ENCODE measurements at places on chromosomes 7 and 10.

DNA sequence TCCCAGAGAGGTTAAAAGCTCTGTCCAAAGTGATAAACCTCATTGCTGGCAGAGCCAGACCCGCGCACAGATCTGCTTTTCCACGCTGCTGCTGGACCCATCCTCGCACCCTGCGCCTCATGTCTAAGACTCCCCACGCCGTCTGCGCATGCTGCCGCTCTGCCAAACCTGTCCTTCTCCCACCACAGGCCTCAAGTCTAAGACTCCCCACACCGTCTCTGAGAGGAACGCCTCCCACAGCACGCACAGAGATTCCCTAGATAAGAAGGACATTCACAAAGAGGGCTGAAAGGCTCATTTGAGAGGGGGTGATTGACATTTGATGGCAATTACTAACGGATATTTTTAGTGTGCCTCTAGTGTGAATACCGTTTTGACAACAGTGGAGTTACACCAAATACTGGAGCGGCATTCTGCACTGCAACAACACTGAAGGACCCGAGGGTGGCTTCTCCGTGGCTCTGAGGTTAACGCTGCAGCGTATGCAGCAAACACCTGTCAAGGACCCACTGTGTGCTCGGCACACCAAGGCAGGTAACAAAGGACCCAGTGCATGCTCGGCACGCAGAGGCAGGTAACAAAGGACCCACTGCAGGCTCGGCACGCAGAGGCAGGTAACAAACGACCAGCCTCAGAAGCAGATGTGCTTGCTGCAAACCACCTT is 231.4 kb downstream of the DNAJB6 start:
- no peak for DNase-seq

- no peak for DNase-seq
Observed at GRCh38 chr10:132671228-132672154, 114.5 kb downstream of the NKX6-2 start.

GRCh38 chr10:131621784-131622624 is 278.8 kb upstream of the PPP2R2D start:
- DNase-seq, result no peak

GRCh38 chr7:67371429-67372305 is 375.0 kb downstream of the TYW1 start:
- peak; percentile 44 for DNase-seq

DNA sequence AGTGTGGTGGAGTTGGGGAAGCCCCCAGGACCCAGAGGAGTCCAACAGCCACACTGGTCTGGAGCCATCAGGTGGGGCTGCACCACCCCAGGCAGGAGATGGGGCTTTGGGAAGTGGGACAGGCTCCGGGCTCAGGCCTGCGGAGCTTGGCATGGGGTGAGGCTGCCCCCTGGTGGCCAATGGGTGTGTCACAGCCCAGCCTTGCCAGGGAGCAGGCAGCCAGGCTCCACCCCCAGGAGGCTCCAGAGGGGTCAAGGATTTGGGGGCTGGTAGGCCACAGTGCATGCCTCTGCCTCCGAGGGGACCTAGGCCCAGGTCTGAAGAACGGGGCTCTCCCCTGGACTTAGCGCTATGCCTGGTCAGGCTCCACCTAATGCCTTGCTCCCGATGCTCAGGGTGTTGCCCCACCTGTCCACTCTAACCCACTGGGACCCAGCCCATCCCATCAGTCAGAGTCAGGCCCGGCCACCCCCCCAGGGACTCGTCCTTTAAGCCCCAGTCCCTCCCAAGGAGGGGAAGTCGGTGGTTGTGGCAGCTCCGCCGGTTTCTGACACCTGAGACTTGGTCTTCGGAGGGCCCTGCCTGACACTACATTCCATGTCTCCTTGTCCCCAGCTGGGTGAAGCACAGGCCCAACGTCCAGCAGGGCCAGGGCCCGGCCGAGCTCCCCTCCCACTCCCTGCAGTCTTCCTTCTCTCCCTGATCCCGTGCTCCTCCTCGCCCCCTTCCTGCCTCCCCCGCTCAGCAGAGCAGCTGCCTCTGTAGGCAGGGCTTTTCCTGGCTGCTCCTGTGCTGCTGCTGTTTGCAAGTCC is 11.3 kb upstream of the SAMD8 start:
- peak; percentile 33 for DNase-seq

- no peak for DNase-seq
Observed at GRCh38 chr7:945147-945555, 9.3 kb downstream of the ADAP1 start.

DNA sequence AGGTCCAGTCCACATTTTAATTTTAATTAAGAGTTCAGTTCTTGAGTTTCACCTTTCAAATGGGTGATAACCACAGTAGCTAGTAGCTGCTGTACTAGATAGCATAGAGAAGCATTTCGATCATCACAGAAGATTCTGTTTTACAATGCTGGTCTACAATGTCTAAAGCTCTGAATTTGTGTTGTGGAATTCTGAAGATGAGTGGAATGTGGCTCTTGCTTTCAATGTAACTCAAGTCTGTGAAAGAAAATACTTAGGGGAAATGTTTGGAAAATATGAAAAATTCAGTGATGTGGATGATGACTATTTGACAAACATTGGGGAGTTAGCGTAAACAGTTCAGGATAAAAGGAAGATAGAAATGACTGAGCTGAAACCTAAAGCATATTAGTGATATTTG is 139.4 kb downstream of the GNAT3 start:
- no peak for DNase-seq

GRCh38 chr7:50069613-50070012 is 23.4 kb downstream of the ZPBP start:
- DNase-seq, result no peak

GRCh38 chr7:51299391-51300133 is 17.0 kb downstream of the COBL start:
- no peak for DNase-seq

DNA sequence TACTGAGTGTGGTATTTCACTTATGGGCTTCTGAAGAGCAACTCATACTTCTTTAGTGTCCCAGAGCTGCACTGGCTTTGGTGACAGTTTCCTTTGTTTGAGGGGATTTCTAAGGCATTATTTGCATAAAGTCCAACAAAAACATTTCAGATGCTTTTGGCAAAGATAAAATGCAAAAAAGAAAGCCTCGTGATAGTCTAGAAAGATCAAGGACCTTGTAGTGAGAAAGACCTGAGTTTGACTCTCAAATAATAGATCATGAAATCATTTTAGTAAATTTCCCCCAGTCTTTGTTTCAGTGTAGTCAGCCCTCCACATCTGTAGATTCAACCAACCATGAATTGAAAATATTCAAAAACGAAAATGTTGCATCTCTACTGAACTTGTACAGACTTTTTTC is 107.4 kb downstream of the EEPD1 start:
- no peak for DNase-seq

DNA sequence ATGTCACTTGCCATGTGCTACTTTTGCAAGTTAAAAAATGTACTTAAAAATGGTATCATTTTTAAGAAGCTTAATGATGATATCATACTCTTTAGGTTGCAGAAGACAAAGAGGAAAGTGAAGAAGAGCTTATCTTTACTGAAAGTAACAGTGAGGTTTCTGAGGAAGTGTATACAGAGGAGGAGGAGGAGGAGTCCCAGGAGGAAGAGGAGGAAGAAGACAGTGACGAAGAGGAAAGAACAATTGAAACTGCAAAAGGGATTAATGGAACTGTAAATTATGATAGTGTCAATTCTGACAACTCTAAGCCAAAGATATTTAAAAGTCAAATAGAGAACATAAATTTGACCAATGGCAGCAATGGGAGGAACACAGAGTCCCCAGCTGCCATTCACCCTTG is 6.1 kb downstream of the LMOD2 start:
- DNase-seq, result no peak

DNA sequence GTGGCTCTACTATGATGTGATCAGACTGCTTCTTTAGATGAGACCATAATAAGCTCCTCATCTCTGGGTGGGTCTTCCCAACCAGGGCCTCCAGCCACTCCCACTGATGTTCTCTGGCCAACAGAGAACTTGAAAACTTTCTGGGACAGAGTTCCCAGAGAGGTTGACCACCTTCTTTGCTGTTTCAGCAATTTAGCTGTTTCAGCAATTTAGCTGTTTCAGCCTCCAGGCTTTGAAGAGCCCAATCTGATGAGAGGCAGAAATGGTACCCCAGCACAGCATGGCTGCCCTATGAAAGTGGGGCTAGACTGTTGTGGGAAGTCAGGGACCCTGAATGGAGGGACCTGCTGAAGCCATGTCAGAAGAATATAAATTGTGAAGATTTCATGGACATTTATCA is 49.0 kb downstream of the ZNF92 start:
- no peak for DNase-seq

DNA sequence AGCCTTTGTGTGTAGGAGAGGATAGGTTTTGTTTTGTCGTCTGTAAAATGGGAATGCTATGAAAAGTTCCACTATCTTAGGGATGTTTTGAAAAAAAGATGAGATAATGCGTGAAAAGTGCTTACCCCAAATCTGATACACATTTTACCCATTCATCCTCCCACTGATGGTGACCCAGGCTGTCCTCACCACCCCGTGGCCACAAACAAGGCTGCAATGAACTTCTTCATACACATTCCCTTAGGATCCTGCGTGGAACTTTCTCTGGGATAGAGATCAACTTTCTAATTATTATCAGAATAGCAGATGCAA is 399 bp upstream of the OGDHL start:
- no peak for DNase-seq

Data from smooth muscle cell of the brain vasculature (primary cell).